Substantia nigra (tissue), 51 donors: ENCODE measurements at places on chromosomes 13 and 19.
A peak's percentile ranks its signal among the peaks of the same experiment; 100 is the strongest.

GRCh38 chr19:57441979-57442752 lies 7.0 kb downstream of the ZNF749 start:
- DNase-seq: no peak

DNA sequence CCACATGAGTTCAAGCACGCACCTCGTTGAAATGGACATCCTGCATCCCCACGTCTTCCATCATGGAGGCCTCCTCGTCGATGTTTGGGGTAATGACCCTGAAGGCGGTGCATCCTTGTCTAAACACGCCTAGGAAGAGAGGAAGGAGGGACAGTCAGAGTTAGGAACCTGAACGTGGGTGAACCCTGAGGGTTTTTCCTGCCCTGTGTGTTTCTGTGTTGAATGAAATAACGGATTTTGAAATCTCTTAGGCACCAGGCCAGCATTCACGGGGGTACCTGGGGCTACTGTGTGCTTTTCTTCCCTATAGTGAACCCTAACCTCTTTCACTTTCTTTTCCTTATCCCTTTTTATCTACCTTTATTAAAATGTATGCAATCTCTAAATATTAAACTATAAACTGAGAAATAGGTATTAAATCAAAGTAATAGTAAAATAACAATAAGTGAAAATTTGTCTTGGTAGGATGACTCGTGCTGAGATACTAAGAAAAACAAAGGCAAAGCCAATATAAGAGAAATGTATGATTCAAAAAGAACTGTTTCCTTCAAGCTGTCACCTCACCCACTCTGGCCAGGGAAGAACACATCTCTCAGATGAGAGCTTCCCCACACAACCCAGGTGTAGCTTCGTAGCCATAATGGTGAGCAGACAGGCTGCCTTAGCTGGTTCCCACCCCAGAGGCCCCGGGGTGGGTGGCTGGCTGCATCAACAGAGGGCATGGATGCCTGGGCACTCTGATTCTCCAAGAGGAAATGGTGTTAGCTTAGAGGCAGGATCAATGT lies 72.1 kb upstream of the SLC15A1 start:
- no peak for DNase-seq

DNA sequence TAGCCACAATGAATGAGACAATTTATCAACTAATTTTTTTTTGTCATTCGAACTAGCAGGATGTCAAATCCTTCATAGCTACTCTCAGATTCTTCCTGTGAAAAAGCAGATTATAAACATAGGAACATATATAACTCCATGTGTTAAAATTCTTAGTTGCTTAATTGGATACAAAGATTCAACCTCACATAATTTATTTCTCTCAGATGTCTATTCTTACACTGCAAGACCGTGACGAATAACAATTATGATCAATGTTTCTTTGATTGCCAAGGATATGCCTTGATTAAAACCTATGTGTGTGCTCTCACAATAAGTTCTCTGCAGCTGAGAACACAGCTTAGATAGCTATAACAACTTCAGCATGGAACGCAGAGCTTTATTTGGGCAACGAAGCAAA lies 872.7 kb downstream of the PCDH9 start:
- DNase-seq: no peak

DNA sequence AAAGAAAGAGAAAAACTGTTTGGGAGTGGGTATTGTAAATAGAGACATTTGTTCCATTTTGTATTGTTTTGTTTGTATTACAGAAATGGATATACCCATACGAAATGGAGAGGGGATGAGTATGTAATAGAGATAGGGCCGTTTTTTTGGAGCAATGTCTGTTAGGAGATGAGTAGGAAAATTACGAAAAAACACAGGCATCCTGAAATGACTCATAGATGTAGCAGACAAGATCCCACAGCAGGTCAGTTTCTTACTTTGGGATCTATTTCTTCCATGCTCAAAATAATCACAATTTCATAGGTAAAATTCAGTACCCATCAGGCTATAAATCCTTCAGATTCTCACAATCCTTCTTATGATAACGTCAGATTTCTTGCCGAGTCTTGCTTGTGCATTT lies 779.4 kb upstream of the SLITRK1 start:
- DNase-seq: no peak

DNA sequence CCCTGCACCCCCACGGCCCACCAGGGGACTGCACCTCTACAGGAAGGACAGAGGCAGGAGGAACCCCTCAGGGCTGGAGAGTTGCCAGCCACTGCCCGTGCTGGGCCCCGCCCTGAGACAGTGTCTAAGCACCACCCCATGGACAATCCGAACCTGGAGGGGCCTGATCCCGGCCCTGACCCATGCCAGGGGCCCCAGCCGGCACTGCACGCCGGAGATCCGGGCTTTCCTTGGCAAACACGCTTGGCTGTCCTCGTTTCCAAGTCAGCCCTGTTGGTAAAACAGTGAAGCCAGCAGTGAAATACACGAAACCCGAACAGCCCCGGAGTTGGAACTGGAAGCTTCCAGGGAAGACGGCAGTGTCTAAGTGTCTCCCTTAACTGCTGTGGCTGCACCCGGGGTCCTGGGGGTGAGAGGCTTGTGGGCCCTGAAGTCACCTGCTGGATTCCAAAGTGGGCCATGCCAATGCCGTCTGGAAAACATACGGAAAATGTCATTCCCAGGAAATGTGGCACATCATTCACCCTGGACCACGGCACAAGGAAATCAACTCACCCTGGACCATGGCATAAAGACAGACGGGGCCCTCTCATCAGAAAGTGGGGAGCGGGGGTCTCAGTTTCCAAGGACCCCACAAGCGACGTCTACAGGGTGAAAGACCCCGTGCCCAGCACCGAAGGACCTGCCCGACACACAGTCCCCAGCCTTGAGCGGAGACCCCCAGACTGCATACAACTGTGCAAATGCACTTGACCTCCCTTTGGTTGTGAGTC lies 30.9 kb downstream of the RASA3 start:
- no peak for DNase-seq

- DNase-seq: no peak
Measured at GRCh38 chr13:100447831-100448230, 140.8 kb downstream of the GGACT start.

- no peak for DNase-seq
Measured at GRCh38 chr13:48909056-48909389, 66.7 kb upstream of the FNDC3A start.

GRCh38 chr19:491146-491741 lies 5.0 kb upstream of the MADCAM1 start:
- DNase-seq: no peak

DNA sequence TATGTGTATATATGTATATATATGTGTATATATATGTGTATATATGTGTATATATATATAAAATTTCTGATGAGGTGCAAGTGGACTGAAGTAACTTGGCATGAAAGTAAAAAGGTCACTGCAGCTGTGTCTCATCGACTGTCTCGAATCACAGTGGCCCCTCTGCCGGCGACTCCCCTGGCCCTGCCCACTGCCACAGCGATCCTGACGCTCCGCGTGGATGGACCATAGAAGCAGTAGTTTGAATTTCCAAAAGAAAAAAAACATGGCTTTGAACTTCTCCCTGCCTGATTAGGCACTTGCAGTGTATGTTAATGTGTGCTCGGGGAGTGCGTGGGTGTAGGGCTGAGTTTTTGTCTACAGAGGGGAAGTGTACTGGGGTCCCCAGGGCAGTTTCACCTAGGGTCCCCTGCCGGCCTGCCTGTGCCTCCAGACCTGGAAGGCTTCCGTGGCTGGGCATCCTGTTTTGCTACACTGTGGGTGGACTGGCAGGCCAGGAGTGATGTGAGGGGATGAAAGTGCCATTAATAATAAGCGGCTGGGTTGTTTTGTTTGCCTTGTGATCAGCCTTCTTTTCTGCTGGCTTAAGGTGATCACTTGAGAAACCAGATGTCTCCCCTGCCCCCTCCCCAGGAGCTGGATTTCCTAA lies 10.8 kb downstream of the ZIC5 start:
- DNase-seq: no peak

DNA sequence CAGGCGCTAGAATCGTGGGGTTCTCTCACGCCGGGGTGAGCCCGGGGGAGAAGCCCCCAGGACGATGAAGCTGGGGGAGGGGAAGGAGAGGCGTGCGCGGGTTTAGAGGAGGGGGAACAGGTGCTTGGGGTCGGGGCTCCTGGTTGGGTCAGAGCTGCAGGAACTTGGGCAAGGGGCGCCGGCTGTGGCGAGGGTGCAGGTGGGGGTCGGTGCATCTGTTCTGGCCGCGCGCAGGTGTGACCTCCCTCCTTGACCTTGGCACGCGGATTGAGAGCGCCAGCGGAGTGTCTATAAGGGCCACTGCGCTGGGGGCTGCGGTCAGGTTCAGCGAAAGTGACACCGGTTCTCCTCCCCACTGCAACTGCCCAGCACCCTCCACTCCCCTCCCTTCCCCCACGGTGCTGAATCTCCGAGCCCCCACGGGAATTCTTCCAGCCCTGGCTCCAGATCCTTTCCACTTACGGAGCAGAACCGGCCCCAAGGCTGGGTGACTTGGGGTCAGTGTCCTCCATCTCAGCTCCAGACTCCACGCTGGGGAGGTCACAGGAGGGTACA lies 618 bp downstream of the TMEM38A start:
- peak; percentile 34 for DNase-seq

GRCh38 chr19:2260341-2260805 lies 4.2 kb upstream of the JSRP1 start:
- DNase-seq: no peak

GRCh38 chr13:107678075-107678689 lies 537.2 kb downstream of the LIG4 start:
- no peak for DNase-seq

GRCh38 chr13:51832471-51833152 lies 12.4 kb downstream of the TMEM272 start:
- no peak for DNase-seq

- no peak for DNase-seq
Measured at GRCh38 chr13:112658808-112659207, 31.0 kb upstream of the ATP11A start.
